Cerebellar cortex (tissue), 1 donor: ENCODE measurements at places on chromosomes 11 and 22.

DNA sequence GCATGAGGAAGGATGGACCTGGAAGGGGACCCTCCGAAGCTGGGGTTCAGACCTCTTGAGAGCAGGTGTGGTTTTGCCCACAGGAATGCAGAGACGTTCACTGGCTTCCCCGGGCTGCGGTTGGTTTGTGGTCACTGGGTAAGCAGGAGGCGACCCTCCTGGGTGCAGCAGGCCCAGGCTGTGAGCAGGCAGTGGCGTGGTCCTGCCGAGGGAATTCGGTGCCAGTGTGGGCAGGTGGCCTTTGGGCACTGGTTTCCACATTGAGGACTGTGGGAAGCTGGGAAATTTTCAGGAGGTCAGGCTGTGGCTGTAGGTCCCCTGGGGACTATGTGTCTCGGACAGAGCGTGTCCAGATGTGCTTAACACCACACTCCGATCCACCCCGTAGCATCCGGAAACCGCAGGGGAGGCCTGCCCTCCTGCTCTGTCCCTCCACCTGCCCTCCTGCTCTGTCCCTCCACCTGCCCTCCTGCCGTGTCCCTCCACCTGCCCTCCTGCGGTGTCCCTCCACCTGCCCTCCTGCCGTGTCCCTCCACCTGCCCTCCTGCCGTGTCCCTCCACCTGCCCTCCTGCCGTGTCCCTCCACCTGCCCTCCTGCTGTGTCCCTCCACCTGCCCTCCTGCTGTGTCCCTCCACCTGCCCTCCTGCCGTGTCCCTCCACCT is 27.5 kb downstream of the TPCN2 start:
- no peak for DNase-seq

DNA sequence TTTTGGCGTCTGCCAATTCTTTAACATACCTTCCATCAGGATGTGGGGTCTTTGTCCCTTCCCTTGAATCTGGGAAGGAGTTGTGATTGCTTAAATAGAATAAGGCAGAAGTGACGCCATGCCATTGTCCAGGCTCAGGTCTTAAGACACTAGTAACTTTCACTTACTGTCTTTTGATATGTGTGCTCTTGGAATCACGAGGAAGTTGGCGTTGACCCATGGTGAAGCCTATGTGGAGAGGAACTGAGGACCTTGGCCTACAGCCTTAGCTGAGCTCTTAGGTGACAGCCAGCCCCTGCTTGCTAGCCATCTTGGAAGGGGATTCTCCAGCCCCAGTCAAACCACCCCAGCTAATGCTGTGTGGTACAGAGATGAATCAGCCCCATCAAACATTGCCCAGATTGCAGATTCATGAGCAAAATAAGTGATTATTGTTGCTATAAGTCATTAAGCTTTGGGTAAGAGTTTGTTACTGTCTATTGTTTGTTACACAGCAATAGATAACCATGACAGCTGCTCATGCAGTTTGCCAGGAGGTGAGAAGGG is 17.6 kb upstream of the CLPB start:
- DNase-seq, result no peak

GRCh38 chr11:22668005-22668796 is 1.8 kb downstream of the GAS2 start:
- no peak for DNase-seq

DNA sequence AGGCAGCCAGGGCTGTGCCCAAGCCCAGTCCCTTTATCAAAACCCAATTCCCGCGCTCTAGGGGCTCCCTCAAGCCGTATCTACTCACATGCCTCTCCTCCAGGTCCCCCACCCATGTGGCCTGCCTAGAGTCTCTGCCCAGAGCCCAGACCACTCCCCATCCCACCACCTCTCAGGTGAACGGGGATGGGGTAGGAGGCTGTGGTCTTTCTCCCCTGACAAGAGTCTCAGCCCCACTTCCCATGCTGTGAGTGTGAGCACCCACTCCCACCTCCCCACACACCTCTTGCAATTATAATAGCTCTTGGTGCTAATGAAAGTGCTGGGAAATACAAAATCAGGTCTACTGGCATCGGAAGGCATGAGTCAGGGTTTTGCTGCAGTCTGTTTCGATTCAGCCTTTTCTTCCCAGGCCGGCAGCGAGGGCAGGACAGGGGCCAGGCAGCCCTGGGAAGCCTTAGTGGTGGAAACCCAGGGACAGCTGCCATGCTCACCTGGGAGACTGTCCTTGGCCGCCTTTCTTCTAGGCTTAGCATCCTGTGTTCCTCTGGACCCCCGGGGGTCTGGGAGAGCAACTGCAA is 16.7 kb upstream of the TMPRSS4 start:
- DNase-seq, result peak; percentile 20

- peak; percentile 87 for DNase-seq
These were observed 82.3 kb downstream of the PDE2A start for GRCh38 chr11:72591785-72592502.

DNA sequence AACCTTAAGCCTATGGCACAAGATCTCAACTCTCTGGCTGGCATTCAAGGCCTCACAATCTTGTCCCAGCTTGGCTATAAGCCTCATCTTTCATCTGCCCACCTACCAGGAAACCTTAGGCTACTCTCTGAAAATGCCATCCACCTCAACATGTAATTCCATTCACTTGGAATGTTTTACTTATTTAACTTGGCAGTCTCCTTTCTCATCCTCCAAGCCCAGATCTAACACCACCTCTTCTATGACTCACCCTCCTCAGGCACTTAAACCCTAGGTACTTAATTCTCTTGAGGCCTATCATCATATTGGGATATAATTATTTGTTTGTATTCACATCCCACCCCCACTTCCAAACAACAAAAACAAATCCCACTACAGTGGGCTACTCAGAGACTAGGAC is 15.0 kb downstream of the POGLUT3 start:
- DNase-seq, result no peak

DNA sequence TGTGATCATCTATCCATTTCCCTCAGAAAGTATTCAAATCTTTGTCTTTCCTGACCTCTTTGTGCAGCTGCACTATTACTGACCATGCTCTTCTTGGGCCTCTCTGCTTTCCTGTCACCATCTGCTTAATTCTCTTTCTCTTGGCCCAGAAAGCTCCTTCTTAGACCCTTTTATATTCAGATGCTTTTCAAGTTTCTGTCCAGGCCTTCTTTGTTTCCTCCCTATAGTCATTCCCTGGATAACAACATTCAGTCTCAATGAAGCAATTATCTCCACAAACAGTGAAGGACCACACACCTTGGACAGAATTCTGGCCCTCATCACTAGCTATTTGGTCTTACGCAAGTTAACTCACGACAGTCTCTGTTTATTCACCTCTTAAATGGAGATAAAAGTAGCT is 89.7 kb downstream of the LARGE2 start:
- DNase-seq, result no peak

- DNase-seq, result peak; percentile 29
These were observed 1.9 kb downstream of the SERPING1 start for GRCh38 chr11:57599381-57599780.

DNA sequence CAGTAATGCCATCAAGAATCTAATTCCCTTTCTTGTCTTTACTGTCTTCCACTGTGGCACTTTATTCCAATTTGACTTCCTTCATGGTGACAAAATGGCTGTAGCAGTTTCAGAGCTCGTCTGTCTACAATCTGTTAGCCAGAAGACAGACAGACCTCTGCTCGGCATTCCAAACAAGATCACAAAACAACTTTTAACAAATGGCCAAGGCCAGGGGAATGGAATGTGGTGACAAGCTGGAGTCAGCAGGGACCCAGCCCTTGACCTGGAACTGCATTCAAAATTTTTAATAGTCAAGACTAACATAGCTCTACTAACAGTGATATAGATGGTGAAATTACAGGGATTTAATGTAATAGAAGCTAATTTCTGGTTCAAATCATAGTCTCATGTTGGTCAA is 637.2 kb downstream of the ETS1 start:
- no peak for DNase-seq

DNA sequence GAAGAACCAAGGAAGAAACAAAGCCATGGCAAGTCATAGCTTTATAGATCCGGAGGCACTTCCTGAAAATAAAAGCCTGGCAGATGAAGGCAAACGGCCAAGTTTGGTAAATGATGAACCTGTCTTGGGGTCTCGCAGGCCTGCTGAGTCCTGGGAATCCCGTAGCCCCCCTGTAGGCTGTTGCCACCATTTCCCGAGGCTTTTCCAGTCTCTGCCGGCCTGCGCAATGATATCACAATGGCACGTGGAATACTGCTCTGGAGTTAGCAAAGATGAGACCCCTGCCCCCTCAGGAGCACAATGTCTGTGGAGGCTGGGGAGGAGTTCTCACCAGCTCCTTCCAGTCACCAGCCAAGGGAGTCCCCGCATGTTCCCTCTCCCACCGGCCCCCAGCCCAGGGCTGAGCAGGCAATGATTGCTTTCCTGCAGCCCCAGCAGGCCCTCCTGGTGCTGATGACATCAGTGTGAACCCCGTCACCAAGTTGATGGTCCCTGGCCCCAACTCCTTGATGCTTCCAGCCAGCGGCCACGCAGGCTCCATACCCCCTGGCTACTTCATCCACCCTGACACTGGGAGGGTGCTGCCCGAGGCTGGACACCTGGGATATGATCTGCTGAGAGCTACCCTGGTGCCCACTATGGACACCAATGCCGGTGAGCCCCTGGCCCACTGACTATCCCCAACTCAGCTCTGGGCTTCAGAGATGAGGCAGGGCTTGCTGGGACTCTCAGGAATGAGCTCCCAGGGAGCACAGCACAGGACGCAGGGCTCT is 55.9 kb downstream of the BTG4 start:
- DNase-seq, result no peak

- no peak for DNase-seq
These were observed 514 bp upstream of the AMBRA1 start for GRCh38 chr11:46594374-46594700.

- no peak for DNase-seq
These were observed 98.2 kb upstream of the IGLL5 start for GRCh38 chr22:22789233-22789921.

DNA sequence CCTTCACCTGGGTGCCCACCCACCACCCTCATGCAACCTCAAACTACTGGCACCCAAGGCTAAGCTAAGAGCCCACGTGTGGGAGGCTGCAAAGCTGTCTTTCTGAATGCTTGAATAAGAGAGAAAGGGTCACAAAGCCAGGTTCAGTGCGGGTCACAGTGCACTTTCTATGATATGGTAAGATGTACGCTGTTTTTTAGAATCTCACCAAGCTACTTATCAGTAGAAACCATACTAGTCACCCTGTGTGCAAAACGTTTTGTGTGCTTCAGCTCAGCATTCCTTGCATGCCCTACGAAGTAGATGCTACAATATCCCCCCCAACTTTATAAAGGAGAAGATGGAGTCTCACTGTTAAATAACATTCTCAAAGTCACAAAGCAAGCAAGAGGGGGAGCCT is 14.9 kb downstream of the P2RX3 start:
- DNase-seq, result no peak

- DNase-seq, result no peak
These were observed 44.0 kb downstream of the TP53I11 start for GRCh38 chr11:44906649-44907048.

- DNase-seq, result no peak
These were observed 900.1 kb downstream of the BRD1 start for GRCh38 chr22:48927591-48927990.

GRCh38 chr11:94823102-94823732 is 55.1 kb downstream of the AMOTL1 start:
- DNase-seq, result no peak

- no peak for DNase-seq
These were observed 138.5 kb upstream of the NCAM1 start for GRCh38 chr11:112822478-112823274.

- peak; percentile 14 for DNase-seq
These were observed 100.3 kb downstream of the GUCY1A2 start for GRCh38 chr11:106917973-106918372.

DNA sequence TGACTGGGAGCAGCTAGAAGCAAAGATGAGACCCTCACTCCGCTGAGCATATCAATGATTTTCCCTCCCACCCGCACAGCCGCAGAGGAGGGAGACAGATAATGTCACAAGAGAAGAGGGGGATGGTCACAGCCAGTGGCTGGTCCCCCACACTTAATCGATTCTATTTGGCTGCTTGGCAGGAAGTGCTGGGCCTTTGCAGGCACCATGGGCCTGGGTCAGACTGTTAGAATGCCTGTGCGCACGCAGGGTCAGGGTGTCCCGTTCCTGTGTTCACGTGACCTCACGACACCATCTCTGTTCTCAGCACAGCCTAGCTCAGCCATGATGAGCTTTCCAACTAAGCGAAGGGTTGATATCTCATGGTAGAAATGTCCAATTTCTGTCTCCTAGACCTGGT is 107.0 kb downstream of the MYO18B start:
- no peak for DNase-seq

DNA sequence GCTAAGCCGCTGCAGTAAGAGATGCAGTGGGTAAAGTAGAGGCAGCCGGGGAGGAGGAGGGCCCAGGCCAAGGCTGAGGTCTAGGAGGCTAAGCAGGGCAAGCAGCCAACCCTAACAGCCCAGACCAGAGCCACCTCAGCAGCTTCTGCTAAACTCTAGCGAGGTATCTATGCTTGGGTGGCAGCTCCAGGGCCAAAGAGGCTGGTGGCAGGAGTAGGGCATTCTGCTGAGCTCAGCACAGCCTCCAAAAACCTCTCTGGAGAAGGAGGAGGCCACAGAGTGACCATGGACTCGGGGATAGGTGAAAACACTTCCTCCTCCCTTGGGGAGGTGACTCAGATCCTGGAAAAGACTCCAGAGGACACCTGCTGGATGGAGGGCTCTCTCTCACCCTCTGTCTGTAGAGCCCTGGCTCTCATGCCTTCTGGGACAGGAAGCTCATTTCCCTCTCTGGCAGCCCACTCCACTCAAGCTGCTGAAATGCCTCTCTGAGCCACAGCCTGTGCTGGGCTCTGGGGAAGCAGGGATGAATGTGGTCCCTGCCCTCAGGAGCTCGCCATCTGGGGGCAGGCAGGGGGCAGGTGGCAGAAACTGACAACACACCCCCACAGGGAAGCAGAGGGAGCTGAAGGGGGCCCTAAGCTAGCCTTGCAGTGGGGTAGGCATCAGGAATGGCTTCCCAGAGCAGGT is 16.5 kb upstream of the TPBGL start:
- no peak for DNase-seq

GRCh38 chr11:121337740-121338272 is 45.2 kb downstream of the SC5D start:
- peak; percentile 33 for DNase-seq

DNA sequence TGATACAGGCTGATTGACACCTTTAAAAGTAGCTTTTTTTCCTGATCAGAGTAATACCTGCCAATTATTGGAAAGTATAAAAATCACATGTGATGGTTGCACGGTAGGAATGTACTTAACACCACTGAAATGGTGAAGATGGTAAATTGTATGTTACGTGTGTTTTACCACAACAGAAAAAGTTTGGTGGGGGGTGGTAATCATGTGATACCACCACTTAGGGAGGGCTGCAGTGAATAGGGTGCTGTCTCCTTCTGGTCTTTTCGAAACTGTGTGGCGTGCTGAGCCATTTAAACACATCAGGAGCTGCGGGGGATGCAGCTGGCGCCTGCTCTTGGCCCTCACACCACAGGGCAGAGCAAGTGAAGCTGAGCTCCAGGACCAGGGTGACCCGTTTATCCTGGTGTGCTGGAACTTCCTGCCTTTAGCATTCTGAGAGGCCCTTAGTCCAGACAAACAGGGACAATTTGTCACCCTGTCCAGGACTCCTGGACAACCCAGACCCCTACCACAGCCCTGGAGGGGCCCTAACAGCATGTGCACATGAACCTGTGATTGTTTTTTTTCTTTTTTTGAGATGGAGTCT is 2.6 kb downstream of the SYNGR1 start:
- no peak for DNase-seq

GRCh38 chr22:49589811-49590210 is 237.9 kb downstream of the BRD1 start:
- DNase-seq, result no peak
